ENCODE measurements at places on chromosomes 3 and 15. TPM values are rescaled to one million over a fixed set of nuclear protein-coding genes. Genes with fewer than 3 reads are reported as not detected.

The FOXL2 gene
- under 0.01 TPM for total RNA-seq

The IL17RD gene
- 0.27 TPM for total RNA-seq

The TRA2B gene
- 318 TPM for total RNA-seq

The TGM5 gene
- total RNA-seq = under 0.01 TPM

The CA12 gene
- total RNA-seq = under 0.01 TPM

The OR5H15 gene
- not detected for total RNA-seq

The SEC11A gene
- 44.2 TPM for total RNA-seq

The CCK gene
- not detected for total RNA-seq

DNA sequence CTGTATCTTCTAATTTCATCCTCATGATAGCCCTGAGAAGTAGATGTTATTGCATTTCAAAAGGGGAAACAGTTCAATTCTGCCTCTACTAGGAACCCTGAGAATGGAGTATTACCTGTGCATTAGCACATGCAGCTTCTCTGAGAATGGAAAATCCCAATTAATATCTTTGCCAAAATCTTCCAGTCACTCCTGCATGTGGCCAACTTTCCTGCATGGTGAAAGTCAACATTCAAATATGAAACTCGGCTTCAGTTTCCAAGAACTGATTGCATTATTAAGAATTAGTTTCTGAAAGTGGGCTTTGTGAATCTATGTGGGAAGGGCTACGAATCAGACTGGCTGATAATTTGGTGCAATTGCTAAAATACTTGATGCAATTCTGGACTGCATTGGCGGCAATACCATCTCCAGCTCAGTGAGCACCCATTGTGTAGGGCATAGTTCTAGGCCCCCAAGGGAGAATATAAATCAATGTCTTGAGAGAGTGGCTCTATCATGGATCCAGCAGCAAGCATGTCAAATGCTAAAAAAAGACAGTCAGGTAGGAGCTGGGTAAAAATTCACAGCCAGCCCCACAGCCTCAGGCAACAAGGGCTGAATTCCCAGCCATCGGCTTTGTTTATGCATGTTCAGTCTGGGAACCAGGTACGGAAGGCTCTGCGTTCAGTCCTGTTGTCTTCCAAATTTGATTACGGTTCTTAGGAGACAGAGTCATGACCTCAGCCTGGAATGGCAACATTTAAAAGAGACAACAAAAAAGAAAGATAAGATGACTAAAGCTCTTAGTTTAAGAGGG lies 18.8 kb upstream of the BCL6 start:
- DNase-seq = no peak

DNA sequence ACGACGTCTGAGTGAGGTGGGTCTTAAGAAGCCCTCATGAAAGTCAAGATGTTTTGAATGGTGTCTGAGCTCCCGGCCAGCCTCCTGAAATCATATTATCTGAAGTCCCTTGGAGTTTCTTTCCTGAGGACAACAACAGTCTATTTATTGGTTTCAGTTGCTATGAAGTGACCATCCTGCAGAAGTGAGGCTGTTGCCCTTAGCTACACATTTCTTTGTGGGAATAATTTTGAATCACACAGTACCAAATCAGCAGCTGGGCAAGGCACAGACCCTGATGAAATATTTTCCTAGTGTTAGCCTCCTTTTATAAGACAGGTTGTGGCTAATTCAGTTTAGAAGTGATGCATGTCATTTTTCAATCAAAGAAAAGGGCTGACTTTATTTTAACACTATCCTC lies 220.7 kb upstream of the AZI2 start:
- DNase-seq = no peak

DNA sequence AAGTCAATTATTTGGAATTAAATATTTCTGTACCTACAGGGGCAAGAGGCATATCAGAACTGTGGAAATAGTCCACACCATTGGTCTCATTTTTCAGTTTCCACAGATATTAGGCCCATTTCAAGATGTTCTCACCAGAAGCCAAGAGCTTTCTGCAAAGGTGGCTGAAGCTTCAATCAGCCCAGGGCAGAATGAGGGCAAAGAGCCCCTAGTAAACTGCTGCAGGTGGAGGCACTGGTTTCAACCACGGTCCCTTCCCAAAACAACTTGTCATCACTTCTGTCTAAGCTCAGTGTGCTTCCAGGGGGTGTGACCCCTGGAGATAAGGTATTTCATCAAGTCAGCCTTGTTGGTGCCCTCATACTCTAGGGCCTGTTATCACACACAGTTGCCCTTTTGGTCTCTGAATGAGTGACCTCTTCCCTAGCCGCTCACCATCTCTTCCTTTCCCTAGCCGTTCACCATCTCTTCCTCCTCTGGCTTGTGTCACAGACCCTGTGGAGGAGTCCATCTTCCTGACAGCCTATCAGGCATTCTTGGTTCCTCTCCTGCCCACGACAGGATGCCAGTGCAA lies 21.2 kb downstream of the IL17RD start:
- no peak for DNase-seq

GRCh38 chr3:41900265-41900664 lies 61.6 kb downstream of the ULK4 start:
- DNase-seq = no peak

GRCh38 chr3:183883291-183884096 lies 1.2 kb downstream of the PARL start:
- DNase-seq = no peak

- no peak for DNase-seq
Observed at GRCh38 chr15:40793216-40793989, 13.5 kb upstream of the ZFYVE19 start.

DNA sequence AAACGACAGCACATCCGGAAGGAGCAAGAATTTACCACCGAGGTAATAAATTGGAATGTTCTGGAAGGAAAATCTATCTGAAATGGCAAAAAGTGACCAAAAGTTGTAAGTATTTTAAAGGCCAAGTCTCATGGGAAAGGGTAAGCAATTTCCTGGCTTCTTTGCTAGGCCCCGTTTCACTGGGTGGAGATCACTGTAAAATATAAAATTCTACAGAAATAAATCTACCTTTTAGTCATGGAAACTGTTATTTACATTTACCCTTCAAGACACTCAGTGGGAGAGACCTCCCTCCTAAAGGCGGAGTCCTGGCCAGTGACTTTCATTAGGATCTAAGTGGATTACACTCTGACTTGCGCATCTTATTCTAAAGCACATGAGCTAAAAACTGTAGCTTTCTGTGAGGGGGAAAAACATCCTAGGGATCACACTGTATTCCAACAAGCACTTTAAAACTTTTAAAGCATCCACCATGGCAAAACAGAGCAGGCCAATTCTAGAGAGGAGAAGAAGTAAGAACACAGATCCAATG lies 28.8 kb downstream of the LYZL4 start:
- DNase-seq = no peak

- peak; percentile 80 for DNase-seq
Observed at GRCh38 chr3:183375787-183376186, 52.6 kb downstream of the MCF2L2 start.

DNA sequence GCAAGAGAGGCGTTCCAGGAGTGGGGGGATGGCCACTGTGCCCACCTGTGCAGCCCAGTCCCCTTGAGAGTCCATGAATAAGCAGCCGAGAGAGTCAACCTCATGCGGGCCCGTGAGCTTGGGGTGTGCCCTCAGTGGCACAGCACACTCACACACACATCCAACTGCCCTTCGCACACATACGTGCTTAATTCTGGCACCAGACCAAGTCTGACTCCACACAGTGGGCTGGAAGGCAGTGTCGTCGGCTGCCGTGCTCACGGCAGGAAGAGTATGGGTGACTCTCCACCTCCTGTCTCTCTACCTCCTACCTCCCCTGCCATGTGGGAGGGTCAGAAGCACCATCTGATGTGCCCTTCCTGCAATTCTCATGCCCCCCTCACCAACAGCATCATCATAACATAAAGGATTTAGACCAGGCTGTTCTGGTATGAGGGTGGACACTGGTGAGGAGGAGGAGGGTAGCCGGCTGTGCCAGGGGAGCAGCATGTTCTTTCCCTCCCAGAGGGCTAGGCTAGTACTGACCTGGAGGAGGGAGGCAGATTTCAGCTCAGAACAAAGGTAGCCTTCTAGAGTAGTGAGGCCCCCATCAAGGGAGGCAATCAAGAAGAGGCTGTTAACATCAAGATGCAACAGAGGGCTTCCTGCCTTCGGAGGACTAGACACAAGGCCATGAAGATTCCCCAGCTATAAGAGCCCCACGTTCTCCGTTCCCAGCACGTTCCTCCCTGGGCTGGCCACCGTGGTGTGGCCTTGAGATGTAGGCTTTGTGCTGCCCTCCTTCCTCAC lies 5.3 kb upstream of the STRA6 start:
- DNase-seq = no peak

DNA sequence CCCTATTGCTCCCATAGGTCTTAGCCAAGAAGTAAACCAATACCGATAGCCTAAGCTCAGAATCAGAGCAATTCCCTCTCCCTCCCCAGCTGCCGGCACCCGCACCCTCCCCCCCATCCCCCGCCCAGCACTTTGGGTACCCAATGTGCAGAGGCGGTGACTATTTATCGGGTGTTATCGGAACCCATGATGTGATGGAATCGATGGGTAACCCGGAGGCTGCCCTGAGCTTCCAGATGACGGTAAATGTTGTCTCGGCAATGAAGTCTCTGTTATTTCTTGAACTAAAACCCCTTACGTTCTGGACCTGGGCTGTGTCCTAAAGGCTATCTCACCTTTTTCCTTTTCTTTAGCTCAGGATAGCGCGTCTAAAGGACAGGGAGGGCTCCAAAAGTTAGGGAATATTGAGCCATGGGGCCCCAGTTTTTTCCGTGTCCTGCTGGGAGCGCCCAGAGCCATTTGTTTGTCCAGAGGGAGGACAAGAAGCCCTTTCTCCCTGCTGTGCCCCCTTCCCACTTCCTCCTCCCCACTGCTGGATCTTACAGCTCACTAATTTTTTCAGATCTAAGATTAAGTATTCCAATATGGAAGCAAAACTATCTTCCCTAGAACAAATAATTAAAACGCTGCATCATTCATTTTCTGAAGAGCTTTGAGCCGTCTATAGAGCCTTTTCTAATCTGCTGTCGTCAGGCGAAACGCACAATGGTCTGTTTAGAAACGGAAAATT lies 1.5 kb downstream of the SLITRK3 start:
- no peak for DNase-seq

- no peak for DNase-seq
Observed at GRCh38 chr3:30970183-30970582, 75.7 kb upstream of the GADL1 start.

DNA sequence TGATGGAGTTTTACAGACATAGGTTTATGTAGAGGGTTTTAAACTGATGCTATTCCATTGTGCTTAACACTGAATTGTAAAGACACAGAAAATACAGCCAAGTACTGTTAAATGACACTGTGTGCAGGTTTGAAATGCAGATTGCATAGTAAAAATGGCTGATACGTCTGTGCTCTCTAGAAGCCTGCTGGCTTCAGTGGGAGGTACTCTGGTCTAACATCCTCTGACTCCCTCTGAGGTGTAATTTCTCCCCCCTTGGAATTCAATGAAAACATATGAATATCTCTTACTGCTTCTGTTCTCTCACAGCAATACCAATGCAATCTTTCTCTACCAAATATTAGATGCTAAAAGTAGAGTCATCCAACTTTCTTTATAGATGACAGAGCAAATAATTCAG lies 176.6 kb downstream of the SLC9A9 start:
- DNase-seq = no peak

- no peak for DNase-seq
Observed at GRCh38 chr3:41652506-41652905, 309.4 kb downstream of the ULK4 start.

DNA sequence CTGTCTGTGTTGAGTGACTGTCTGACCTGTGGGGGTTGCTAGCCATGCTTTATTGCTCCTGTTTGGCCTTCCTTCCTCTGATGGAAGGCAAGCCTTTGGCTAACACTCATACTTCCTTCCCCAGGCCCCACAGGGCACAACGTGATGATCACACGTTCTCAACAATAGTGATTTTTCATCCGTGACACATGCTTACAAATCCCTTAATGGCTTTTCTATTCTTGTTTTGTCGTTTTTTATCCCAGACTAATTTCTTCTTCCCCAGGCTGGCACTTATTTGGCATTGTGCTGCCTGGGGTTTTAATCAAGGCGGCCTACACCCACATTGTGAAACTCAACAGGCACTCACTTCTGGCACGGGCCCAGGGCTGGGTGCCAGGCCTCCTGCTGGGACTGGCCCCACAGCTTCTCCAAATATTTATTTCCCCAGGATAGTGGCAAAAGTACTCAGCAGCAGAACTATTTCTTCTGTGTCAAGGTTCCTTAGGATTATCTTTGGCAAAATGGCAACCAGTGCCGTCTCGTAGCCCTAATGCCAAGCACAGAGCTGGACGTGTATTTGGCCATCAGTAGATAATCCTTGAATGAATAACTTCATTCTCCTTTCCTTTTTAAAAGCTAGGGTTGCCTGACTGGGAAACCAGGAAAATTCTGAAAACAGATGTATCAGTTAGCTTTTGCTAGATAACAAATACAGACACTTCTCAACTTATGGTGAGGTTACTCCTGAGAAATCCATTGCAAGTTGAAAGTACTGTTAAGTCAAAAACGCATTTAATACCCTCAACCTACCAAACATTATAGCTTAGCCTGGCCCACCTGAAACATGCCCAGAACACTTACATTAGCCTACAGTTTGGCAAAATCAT lies 30.6 kb downstream of the CMTM7 start:
- no peak for DNase-seq

DNA sequence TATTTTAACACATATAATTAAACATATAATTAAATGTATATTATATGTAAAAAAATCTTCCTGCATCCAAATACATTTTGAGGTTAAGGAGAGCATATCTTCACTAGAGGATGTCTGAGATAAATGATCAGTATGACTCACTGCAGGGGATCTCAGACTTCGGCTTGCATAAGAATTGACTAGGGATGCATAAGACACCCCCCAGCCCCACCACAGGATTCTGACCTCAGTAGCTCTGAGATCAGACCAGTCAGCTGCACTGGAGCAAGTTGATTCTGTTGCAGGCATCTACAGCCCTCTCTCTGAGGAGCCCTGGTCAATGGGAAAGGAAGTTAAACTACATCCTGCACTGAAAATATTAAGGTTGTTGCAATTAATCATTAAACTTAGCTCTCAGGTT lies 29.0 kb upstream of the TBC1D21 start:
- DNase-seq = no peak

DNA sequence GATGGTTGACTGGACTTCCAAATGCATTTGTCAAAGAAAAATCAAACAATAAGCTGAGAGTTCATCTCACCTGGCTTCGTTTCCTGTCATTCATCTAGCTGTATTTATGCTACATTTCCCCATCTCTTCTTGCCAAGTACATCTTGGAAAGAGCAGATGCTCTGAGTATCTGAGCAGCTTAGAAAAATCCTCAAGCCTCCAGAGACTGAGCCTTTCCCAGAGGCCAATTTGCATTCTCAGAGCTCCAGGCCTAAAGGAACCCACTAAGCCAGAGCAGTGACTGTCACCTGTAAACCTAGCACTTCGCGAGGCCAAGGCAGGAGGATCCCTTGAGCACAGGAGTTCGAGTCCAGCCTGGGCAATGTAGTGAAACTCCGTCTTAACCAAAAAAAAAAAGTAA lies 100.5 kb downstream of the XXYLT1 start:
- DNase-seq = no peak

DNA sequence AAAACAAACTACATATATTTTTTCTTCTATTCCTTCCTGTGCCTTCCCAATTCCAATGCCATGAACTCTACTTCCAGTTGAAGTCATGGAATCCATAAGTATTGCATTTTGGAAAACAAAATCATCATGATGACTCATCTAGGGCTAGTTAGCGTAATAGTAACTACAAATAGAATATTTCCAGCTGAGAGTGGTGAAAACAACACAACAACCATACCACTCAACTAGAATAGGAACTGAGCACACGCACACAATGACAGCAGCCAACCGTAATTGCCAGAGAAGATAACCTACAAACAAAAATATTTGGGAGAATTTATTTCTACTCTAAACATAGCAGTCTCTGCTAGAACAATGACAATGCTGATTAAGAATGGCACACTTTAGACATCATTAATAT lies 225.9 kb downstream of the FGF12 start:
- DNase-seq = no peak

GRCh38 chr3:153961494-153961893 lies 159.7 kb upstream of the ARHGEF26 start:
- no peak for DNase-seq

Measured in hematopoietic multipotent progenitor cell (in vitro differentiated cells).